Fibroblast of skin of left quadriceps (primary cell): ENCODE measurements at places on chromosomes 5 and 9.

- DNase-seq: no peak
These were observed 307.9 kb upstream of the SMARCA2 start for GRCh38 chr9:1707291-1707690.

DNA sequence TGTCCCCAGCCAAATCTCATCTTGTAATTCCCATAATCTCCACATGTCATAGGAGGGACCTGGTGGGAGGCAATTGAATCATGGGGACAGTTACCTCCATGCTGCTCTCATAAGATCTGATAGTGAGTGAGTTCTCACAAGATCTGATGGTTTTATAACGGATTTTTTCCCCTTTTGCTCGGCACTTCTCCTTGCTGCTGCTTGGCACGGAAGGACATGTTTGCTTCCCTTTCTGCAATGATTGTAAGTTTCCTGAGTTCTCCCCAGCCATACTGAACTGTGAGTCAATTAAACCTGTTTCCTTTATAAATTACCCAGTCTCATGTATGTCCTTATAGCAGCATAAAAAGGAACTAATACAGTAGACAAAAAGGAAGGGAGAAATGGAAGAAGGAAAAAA, 76.7 kb upstream of the CCNG1 start:
- no peak for DNase-seq

DNA sequence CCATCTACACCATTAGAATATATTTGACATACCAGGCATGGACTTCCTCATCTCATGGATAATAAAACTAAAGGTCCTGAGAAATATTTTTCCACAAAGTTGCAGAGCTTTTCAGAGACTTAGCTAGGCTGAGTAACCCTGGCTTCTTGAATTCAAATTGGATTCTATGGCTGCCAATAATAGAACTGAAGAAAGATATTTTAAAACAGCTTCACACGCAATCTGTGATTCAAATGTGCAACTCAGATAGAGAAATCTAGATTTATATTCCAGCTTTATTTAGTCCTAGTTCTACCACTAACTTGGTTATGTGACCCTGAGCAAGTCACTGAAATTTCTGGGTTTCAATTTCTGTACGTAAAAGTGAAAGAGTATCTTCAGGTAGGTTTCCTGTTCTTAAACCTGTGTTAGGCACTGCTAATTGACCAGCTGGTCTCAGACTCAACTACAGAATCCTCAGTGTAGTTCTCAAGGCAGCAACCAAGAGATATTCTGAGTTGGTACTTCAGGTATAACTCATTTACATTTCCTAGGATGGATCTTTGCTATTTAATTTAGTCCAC, 235.3 kb downstream of the GABRB2 start:
- no peak for DNase-seq

- no peak for DNase-seq
These were observed 28.8 kb upstream of the RNU6ATAC start for GRCh38 chr9:134192951-134193731.

GRCh38 chr9:126489581-126490213, 124.0 kb upstream of the LMX1B start:
- no peak for DNase-seq

GRCh38 chr5:142597546-142598337, 88.1 kb downstream of the FGF1 start:
- peak; percentile 52 for DNase-seq

DNA sequence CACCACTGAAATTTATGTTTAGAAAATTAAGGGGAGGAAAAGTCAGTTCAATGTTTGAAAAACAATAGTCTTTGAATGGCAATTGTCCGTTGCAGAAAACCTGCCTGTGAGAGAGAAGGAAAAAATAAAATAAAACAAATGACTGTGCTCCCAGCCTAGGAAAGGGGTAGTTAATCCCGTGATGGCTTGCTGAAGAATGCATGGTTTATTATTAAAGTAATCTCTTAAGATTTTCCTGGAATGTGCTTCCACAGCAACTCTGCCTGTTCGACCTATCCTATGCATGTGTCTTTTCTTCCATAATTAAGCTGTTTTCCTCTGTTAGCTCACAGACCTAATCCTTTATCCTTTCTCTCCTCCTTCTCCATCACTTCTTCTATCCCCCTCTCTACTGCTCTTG, 2.4 kb upstream of the DAB2 start:
- peak; percentile 50 for DNase-seq
